T-helper 1 cell (primary cell): ENCODE measurements at places on chromosomes 3 and 15.

DNA sequence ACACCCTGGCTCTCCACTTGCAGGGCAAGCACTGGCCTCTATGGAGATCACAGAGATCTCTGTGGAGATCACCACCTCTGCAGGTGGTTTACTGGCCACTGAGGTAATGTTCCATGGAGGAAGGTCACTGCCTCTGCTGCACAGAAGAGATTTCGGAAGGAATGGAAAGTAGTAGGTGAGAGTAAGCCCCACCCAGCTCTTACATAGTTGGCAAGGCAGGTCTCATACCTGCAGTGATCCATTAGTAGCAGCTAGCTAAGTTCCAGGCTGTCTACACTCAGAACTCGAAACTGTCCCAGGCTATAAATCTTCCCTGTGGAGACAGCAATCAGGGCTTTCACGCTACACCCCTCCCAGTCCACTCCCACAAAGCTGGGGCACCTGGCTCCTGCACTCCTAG is 194.3 kb upstream of the MANF start:
- no peak for DNase-seq

DNA sequence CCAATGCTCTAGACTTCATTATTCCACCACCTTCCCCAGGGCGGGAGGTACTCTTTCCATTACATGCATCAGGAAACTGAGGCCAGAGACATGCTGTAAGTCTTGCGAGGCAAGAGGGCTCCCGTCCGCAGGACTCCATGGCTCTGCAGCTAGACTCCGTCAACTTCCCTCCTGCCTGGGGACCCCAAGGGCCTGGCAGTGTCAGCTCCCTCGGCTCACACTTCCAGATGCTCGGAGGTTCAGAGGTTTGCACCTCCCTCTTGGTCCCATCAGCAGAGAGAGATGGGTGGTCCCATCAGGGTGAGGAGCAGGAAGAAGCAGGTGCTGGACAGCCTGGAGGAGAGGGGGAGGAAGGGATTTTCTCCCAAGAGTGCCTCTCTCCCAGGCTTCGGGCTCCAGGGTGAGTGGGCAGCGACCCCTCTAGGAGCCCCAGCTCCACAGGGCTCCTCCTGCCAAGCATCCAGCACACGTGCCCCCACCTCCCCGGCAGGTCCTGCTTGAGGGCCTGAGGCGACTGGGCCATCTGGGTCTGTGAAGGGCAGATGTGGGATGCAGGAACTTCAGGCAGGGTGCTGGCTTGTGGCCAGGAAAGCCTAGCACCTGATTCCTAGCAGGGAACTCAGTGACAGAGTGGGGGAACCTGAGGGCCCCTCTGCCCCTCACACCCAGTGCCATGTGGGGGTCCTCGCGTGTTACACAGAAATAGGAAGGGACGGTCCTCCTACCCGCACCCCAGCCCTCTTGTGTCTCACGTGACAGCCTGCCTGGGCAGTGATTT is 9.3 kb downstream of the PAK6 start:
- DNase-seq: no peak

GRCh38 chr15:65914386-65914785 is 45.1 kb downstream of the RAB11A start:
- no peak for DNase-seq

GRCh38 chr3:132843851-132844553 is 121.8 kb upstream of the NPHP3 start:
- no peak for DNase-seq

DNA sequence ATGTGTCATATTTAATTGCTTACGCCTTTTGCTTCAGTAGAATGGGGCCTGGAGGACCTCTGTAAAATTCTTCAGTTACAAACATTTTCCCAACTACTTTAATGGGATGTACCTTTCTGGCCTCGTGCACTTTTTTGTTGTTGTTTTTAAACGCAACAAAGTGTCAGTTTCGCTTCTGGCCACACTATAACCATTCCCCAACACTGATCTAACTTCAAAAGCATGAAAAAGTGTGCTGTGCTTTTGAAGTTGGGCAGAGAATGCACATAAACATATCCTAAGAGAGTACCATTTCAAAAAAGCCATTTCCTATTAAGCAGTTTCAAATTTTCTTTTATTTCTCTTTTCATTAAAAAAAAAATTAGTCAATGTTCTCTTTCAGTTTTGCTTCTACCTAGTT is 435.8 kb downstream of the CNTN6 start:
- DNase-seq: no peak

GRCh38 chr3:30712991-30713390 is 106.6 kb downstream of the TGFBR2 start:
- no peak for DNase-seq

DNA sequence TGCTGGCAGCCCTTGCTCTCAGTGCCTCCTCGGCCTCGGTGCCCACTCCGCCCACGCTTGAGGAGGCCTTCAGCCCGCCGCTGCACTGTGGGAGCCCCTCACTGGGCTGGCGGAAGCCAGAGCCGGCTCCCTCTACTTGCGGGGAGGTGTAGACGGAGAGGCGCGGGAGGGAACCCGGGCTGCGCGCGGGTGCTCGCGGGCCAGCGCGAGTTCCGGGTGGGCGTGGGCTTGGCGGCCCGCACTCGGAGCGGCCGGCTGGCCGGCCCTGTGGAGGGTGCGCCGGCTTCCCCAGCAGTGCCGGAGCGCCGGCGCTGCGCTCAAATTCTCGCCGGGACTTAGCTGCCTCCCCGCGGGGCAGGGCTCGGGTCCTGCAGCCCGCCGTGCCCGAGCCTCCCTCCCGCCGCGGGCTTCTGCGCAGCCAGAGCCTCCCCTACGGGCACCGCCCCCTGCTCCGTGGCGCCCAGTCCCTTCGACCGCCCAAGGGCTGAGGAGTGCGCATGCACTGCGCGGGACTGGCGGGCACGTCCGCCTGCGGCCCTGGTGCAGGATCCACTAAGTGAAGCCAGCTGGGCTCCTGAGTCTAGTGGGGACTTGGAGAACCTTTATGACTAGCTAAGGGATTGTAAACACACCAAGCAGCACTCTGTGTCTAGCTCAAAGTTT is 231.5 kb downstream of the EFHB start:
- DNase-seq: no peak

- no peak for DNase-seq
Observed at GRCh38 chr15:29570948-29571791, 251.1 kb downstream of the TJP1 start.

DNA sequence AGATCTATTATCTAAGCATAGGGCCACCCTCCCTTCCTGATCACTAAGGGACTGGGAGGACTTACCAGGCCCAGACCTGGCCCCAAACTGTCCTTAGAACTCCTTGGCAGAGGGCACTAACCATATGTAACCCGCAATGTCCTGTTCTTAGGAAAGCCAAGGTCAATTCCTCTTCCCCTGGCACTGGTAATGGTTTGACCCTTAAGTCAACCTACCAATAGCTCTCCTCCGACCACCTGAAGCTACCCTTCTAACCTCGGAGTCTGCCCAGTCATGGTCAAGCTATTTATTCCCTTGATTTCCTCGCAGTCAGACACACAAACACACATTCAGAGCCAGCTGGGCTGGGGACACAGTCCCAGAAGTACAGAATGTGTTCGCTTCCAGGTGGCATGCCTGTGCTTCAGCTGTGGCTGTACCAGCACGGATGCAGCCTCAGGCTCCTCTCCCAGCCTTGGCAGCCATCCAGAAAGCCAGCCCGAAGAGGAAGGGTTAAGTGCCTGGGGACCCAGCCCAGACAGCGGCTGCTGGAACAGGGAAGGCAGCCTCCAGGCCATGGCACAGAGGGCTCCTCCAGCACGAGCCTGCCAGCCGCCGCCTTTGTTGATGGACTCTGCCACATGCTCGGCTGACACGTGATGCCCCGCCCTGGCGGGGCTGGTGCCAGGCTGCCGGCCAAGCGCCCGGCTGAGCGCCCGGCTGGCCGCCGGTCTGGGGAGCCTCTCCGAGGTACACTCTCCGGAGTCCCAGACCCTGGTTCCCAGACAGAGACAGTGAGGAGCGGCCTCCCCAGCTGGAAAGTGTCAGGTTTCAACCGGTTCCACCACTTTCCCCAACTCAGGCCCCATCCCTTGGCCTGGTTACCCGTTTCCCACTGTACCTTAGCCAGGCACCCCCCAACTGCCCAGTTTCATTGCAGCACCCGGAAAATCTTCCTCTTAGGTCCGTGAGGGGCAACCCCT is 5.5 kb downstream of the BMF start:
- no peak for DNase-seq

GRCh38 chr3:73805435-73805834 is 180.7 kb upstream of the PDZRN3 start:
- no peak for DNase-seq

- no peak for DNase-seq
Observed at GRCh38 chr15:45113380-45113990, 487 bp downstream of the DUOX2 start.

- no peak for DNase-seq
Observed at GRCh38 chr15:66614456-66614855, 48.7 kb upstream of the LCTL start.

DNA sequence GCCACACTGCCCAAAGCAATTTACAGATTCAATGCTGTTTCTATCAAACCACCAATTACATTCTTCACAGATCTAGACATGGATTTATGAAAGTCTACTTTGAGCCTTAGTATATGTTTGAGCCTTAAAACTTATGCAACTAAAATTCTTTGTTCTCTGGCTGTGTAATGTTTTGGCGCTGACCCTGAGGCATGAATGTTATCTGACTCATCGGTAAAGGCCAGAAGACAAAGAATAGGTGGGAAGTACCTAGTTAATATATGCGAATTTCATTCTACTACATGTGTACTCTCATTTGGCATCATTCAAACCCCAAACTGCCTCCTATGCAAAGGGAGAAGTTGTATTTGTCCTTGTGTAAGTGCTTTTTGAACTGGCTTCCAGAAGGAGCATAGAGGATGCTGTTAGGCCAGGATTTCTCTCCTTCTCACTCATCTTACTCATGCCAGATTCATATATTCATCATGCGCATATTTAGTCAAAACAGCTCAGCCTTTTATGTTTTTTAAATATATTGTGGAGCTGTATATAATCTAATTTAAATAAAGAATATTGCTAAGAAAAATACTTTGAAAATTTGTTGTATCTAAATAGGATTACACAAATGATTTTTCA is 204.2 kb downstream of the NFKBIZ start:
- no peak for DNase-seq

DNA sequence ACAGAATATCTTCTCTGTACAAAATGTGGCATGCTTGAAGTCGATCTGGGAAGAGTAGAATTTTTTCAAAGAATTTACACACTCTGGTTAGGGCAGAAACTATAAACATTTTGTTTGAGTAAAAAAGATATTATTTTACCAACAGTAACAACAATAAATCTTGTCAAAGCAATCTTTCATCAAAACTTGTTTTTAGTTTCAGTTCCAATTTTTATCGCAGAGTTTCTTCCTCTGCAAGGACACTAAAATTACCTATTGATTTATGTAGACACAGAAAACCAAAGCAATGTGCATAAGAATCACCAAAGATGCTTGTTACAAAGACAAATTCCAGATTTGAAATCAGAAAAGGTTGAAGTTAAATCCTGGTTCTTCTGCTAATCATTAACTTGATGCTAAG is 61.9 kb downstream of the CGGBP1 start:
- DNase-seq: no peak

GRCh38 chr3:17394541-17395155 is 347.8 kb downstream of the TBC1D5 start:
- no peak for DNase-seq

- no peak for DNase-seq
Observed at GRCh38 chr3:32102289-32102688, 4.1 kb upstream of the GPD1L start.

DNA sequence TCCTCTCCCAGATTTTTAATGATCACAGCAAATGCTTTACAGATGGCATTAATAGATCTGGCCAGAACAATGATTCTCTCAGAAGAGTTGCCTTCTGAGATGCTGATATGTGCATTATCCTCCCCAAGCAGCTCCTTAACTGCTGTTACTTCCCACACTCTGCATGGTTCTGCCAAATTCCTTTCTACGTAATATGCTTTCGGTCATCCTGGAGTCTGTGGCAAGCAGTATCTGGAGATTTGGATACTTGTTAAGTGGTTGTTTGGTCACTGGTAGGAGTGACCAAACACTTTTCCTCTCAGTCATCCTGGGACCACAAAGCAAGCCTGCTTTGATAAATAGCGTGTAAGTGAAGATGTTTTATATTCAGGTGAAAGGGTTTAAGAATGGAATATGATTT is 71.1 kb upstream of the CCNL1 start:
- DNase-seq: no peak

- no peak for DNase-seq
Observed at GRCh38 chr3:85560088-85560785, 601.4 kb downstream of the CADM2 start.

DNA sequence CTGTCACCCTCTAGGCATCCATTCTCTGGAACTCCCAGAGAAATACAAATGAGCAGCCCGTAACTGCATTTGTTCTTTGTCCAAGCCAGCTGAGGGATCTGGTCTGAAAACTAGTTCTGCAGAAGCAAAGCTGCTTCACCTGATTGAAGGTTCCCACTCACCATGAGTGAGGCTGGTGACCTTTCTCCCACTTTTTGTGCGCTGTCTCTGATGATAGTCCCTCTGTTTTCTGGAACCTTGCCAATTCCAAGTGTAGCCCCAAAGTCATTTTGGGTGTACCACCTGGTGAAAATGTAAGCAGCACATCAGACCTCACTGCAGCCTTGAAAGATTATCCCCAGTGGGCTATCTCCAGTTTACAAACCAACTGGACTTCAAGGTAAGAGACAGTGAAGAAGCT is 39.4 kb upstream of the BFSP2 start:
- no peak for DNase-seq

DNA sequence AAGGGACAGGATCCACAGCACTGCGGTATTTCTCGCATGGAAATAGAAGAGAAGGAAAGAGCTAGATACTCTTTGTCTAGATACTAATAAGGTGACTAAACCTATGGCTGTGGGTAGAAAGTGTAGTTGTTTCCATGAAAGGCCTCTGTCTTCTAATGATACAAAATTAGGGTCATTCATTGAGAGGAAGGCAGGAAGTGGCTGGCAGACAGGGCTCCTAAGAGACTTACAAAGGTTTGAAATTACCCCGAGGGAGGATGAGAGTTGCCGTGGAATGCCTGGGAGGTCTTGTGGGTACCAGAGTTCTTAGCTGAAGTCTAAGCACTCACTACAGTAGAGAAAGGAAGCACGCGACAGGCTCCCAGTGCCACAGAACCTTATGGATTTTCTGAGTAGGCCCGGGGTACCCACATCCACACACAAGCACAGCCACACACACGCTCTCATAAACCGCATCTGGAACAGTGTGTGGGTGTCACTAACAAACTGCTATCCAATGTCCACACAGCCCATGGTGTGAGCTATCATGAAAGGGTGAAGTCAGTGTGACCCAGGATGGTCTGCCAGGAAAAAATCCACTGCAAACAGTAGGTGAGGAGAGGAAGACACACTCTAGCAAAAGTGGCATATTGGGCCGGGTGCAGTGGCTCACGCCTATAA is 221.4 kb downstream of the FAM43A start:
- DNase-seq: no peak

GRCh38 chr3:101989578-101990200 is 140.4 kb downstream of the NFKBIZ start:
- DNase-seq: no peak

DNA sequence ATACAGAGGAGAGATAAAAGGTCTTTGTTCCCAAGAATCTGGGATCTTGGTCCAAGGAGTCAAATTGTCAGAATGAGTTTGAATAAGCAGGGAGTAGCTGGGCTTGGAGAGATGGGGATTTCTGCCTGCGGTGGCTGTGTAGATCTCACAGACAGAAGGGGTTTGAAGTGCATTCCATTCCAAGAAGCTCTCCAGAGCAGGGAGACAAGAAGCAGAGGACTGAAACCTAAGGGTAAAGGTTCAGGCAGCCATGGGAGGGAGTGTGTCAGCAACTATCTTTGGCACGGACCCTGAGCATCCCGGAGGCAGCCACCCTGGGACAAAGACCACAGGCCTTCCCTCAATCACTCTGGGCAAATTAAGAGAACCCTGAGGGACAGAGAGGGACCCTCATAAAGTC is 422.3 kb upstream of the WNT5A start:
- DNase-seq: no peak

- DNase-seq: no peak
Observed at GRCh38 chr3:36196058-36196457, 184.2 kb upstream of the STAC start.
